Breast epithelium (tissue), 4 donors: ENCODE measurements at places on chromosomes 7 and 10. TPM values are rescaled to one million over a fixed set of nuclear protein-coding genes. Genes with fewer than 3 reads are reported as not detected.

DNA sequence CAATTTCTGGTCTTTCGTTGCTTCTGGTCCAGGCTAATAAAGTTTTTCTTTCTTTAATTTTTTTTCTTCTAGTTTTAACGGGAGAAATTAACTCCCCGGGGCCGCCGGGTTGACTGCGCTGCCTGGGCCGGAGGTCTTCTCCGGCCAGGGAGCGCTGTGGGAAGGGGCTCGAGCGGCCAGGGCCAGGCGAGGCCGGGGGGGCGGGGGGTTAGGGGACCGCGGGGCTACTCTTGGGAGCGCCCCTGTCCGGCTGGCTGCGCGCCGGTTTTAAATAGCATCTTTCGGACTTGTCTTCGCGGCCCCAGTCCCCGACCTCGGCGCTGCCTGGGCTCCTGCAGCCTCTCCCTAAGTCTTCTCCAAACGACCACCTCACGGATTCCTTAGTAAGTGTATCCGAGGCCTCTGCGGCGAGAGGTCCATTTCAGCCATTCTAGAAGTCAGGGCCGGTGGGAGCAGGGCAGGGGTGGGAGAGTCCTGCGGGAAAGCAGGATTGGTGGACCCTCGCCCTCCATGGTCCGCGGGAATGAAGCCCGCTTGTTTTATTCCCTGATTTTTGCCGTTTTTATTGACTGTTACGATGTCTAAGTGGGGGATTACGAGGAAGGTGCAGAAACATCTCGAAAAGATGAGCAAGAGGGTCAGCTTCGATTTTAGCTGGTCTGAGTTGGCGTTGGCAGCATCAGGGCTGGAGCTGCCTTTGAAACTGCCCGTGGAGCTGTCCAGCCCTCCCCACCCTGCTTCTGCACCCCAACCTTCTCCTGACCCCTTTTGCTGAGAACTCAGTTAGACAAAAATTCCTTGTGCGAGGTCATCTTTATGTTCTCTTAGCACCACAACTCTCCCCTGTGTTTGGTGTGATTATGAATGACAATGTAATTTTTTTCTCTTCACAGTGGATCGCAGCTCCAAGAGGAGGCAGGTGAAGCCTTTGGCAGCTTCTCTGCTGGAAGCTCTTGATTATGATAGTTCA lies 555 bp downstream of the PHF14 start:
- DNase-seq = no peak

- DNase-seq = no peak
Measured at GRCh38 chr7:109751241-109751640, 1181.6 kb downstream of the DNAJB9 start.

GRCh38 chr10:70405037-70405824 lies 1.3 kb downstream of the EIF4EBP2 start:
- peak; percentile 59 for DNase-seq

The WEE2 gene
- total RNA-seq = not detected

The FAM237B gene
- 0.15 TPM for total RNA-seq

DNA sequence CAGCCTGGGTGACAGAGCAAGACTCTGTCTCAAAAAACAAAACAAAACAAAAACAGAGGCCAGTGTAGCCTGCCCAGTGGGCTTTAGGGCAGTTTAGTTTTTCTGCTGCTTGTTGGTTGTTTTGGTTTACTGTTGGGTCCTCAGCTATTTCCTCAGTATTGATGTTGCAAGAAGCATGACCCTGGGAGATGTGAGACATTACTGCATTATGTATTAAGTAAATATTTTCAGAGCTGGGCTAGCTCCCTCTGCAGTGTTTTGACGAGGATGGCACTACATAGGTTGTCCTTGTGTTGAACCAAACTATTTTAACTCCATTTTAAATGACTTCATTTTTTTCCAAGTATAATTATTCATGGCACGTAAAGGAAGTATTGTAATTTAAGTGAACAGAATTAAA lies 4.8 kb downstream of the AKAP9 start:
- DNase-seq = no peak

DNA sequence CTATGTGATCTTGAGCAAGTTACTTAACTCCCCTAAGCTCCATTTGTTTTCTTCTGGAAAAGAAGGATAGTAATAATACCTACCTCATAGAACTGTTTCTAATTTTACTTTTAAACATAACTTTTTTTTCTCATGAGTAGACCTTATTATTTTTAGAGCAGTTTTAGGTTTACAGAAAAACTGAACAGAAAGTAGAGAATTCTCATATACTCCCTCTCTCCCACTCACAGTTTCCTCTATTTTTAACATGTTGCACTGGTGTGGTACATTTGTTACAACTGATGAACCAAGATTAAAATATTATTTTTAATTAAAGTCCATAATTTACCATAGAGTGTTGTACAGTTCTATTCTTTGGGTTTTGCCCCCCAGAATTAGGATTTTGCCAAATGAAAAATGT lies 221.3 kb upstream of the CSTF2T start:
- no peak for DNase-seq

- no peak for DNase-seq
Measured at GRCh38 chr10:13473986-13474385, 54.8 kb downstream of the BEND7 start.

DNA sequence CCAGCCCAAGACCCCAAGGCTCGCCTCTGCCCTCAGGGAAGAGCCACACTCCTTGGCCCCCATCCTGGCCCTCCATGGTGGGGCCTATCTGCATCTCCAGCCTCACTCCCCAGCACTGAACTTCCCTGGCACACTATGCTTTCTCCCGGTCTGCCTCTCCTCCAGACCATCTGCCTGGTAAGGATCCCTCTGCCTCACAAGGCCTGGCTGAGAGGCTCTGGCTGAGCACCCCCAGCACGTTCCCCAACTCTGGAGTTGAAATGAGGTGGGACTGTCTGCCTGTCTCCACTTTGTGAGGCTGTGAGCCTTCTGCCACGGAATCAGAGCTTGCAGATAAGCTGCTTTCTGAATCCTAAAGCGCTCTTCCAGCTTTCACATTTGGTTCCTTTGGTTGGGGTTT lies 220.7 kb downstream of the TNS3 start:
- DNase-seq = no peak

DNA sequence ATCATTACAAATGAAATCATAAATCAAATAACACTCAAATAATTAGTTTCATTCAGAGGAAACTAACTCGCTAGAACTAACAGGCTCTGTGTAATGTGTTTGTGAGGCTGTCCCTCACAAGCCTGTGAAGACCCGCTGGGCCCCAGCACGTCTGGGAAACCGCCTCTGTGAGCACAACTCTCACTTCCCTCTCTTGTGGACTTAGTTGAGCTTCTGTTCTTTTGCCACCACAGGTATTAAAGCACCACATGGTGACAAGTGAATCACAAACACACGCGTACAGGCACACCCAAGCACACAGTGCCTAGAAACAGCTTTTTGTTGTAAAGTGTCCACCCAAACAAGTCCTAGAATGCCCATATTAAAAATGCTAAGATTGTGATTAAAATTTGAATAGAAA lies 51.0 kb downstream of the ZNF777 start:
- no peak for DNase-seq

The GALNT17 gene
- total RNA-seq = 9.9 TPM

The C10orf67 gene
- total RNA-seq = 0.29 TPM

The DYNC1I1 gene
- 7.7 TPM for total RNA-seq

DNA sequence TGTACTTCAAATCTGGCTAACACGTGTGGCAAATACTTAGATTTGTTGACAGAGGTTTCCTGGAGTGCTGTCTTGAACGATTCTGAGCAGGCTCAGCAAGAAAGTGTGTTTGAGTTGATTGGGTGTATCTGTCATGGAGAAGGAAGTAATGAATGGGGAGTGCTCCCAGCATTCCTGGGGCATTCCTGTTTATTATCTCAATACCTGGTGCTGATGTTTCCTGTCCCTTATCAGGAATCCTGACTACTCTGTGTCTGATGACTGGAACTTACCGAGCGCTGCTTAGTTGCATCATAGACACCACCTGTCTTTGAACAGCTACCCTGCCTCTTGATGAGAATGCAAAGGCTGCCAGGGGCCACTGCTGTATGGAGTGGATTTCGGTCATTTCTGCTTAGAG lies 41.0 kb upstream of the TMEM248 start:
- DNase-seq = no peak

The HOXA6 gene
- total RNA-seq = 7.9 TPM

The LBX1 gene
- not detected for total RNA-seq

The H2BK1 gene
- total RNA-seq = not detected

DNA sequence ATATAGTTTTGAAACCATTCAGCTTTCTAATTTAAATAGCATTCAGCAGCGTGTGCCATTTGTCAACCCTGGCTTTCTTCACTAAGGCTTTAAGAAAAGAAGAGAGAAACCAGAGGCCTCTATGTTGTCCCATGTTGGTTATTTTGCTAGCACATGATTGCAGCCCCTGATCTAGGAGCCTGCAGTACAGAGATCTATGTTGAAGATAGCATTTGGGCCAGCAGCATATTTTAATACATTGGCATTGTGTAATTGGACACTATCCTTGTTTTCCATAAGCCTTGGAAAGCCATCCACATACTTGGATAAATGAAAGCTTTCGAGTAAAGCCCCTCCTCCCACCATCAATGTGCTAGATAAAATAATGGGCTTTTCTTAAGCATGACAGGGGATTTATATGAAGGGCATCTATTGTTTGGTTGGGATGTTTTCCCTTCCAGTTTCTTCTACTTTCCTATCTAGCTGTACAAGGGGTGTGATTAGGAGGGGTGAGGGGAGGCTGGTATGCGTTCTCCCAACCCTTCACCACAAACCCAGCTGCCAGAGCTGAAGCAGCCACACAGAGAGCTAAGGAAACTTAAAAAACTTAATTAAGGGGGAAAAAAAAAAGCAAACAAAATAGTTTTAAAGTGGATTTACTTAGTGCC lies 23.1 kb upstream of the SDHAF3 start:
- no peak for DNase-seq

GRCh38 chr7:132464740-132465139 lies 111.5 kb downstream of the PLXNA4 start:
- no peak for DNase-seq

DNA sequence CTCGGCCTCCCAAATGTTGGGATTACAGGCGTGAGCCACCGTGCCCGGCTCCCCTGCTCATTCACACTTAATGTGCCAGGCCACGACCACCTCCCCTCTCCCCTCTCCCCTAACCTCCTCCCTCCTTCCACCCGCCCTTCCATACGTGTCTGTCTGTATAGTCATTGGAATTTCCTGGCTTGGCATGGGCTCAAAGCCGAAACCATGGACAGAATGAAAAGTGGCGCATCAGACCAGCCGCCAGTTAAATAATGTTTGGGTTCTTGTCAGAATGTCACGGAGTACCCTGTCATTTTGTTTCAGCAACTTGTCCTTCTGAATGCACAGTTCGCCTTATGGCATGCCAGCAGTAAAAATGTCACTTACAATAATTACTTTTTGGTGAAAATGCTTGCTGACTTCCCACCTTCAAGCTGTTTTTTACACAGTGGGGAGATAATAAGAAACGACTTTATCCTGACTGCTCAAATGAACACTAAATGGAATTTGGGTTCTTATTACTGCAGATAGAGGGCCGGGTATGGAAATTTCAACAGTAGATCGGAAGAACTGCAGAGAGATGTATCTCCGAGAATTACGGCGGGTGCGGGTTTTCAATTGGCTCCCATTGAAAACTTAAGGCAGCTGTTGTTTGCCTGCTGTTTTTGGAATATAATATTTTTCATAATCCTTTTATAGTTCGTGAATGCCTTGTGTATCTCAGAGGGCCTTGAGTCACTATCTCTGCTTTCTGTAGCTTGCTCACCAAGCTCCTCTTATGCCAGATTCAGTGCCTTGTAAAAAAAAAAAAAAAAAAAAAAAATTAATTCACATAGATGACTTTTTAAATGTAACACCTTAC lies 65.5 kb upstream of the SH2B2 start:
- no peak for DNase-seq
